Lung microvascular endothelial cell (primary cell): ENCODE measurements at places on chromosomes 6 and 20. TPM values are rescaled to one million over a fixed set of nuclear protein-coding genes. Genes with fewer than 3 reads are reported as not detected.
A peak's percentile ranks its signal among the peaks of the same experiment; 100 is the strongest.

DNA sequence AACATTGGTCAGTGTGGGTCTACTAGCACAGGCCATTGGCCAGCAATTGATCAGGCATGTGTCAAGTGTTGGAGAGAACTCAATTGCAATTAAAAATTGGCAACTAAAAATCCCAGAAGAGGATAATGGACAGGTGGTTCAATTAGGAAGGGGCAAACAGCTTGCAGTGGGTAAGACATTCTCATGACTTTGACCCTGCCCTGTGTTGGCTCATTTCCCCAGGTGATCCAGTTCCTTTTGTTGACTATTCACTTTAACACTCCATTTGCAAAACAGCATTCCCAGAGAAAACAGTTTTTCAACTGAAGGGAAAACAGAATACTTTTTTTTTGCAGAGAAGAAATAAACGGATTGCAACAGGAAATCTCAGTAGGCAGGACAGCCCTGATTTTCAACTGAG is 28.9 kb upstream of the SCGN start:
- DNase-seq, result no peak

DNA sequence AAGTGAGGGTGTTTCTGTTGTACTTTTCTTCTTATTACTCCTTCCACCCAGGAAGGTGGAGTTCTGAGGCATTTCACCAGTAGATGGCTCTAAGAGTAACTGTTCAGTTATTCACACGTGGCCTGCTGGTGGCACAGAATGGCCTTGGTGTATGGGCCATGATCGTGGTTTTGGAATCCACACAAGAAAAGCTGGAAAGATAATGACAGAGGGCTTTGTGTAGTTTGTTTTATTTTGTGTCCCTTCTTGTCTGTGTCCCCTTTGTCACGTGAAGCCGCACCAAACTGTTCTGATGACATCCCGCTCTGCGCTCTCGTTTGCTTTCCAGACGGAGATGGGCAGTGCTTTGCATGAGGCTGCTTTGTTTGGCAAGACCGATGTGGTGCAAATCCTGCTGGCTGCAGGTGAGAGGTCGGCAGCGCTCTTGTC is 93.4 kb downstream of the ANKS1A start:
- DNase-seq, result peak; percentile 27

- DNase-seq, result no peak
Observed at GRCh38 chr6:134627707-134628106, 309.8 kb upstream of the SGK1 start.

DNA sequence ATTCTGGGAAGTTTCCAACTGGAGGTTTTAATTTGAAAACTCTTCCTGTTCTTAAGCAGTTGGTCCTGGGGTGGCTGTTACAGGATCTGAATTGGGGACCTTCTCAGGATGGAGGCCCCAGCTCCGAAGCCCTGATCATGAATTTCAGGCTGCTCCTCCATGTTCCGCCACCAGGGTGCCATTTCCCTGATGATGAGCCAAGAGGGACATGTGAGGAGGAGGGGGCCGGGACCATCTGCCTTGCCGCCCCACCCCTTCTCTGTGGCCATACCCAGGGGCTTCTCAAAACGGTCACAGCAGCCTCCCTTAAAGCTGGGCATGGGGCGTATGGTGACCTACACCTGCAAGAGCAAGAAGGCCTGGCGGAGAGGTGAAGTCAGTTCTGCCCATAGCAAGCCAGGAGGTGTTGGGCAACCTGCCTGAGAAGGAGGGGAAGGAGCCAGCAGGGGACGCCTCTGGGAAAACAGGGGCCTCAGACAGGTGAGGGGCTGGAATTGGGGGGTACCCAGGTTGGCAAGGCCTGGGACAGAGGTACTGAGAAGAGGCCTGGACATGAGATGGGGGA is 3.6 kb upstream of the BAK1 start:
- peak; percentile 41 for DNase-seq

Gene TXNDC5
- total RNA-seq, result 1,403 and 2,121 TPM in 2 replicates
